Erythroblast (primary cell): ENCODE measurements at places on chromosomes 1 and 21.
A peak's percentile ranks its signal among the peaks of the same experiment; 100 is the strongest.

DNA sequence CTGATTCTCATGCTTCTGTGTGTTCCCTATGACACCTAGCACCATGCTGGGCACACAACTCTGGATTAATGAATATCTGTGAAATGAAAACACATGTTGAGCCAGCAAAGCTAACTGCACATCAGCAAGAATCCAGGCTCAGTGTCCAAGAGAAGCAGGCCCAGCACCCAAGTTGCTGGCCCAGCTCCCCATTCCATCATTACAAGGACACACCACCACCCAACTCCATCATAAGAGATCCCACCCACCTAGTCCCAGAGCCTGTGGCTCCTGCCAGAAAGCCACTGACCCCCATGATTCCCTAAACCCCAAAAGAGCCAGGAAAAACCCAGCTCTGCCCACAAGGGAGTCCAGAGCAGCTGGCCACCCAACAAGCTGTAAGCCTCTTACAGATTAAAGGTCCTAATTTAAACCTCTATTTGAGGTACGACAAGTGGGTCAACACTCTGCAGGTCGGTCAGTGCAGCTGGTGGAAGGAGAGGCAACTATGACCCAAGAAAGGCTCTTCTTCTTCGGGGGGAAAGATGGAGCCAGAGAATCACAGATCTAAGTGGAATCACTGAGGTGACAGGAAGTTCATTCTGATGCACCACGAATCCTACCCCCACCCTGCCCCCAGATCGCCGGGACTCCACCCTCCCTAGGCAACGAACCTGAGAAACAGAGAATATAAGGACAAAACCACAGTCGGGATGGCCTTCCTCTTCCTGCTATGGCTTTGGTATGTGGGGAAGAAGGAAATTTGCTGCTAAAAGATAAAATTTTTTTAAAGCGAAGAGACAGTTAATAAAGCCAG, 58.2 kb downstream of the CD34 start:
- no peak for DNase-seq

DNA sequence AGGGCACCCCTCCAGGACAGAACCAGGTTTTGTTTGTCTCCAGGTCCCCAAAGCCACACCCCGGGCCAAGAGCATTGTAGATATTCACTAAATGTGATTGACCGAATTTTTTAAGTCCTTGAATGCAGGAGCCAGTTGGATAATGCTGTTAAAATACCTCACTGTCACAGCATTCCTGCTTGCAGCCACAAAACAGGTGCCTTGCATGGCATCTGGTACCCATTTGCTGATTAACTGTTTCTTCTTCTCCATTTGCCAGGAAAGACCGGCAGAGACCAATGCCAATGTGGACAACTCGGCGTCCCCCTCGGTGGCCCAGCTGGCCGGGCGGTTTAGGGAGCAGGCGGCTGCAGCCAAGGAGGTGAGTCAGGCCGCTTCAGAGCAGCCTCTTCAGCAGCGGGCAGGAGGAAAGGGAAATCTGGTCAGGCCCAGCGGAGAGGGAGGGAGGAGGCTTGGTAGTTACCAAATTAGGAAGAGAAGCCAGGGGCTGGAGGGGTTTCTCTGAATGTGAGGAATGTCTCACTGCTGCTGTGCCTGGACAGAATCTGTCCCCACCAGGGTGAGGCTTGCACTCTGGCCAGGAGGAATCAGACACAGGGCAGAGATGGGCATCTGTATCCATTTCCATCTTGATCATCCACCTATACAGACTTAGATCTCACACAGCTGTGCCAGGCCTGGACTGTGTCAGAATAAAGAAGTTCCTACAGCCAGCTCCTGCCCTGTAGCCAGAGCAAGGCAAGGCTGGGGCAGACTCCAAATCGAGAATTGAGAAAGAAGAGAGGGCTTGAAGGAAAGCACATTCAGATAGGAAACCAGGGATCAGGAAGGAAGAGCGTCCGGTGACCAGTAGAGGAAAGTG, 37.9 kb upstream of the MPZL1 start:
- no peak for DNase-seq

GRCh38 chr21:16840538-16840937, 672.3 kb upstream of the CXADR start:
- DNase-seq = no peak

GRCh38 chr1:195831789-195832188, 776.5 kb downstream of the KCNT2 start:
- no peak for DNase-seq

DNA sequence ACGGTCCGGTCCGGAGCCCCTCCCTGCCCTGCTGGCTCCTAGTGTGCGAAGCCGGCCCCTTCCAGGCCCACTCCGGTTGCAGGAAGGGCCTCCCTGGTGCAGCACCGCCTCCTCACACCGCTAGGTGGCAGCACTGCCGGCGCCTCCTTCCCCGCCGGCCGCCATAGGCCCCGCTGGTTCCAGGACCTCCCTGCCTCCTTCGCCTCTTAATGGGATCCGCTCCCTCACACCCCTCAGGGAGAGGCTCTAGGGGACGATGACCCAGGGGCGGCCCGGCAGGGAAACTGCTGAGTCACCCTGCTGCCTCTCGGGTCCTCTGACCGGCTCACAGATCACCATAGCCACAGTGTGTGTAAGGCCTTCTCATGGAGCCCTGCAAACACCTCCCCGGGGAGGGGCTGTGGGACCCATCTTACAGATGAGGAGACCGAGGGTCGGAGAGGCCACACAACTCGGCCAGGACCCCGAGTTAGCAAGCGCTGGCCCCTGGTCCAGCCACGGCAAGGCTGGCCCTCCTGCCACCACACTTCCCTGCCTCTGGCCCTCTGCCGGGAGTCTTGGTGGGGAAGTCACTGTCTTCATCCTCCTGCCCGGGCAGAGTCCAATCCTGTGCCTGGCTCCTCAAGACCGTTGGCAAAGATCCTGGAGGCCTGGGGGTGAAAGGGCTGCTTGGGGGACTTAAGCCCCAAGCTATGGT, 1.6 kb upstream of the AJAP1 start:
- DNase-seq = peak; percentile 35

DNA sequence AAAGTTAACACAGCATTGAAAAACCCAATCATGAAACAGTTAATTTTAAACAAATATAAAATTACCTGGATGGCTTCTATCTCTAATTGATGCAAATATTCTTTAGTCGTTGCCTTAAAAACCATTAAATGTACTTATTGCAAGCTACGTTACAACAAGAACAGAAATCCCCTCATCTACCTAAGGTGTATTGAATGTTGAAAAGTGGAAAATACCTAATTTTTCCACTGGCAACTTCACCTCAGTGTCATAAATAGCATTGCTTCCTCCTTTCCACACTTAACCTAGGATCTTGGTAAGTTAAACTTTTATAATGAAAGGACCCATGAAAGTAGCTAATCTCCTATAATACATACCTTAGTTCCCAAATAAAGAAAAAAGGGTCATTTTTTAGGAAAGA, 5.4 kb downstream of the GADD45A start:
- DNase-seq = no peak
